NCI-H1417 treated with DMSO at 0.1 percent for 48 hours (cell line): ENCODE measurements at places on chromosomes 1 and 21.

- no peak for DNase-seq
These were observed 507.8 kb upstream of the USP24 start for GRCh38 chr1:55723001-55723400.

DNA sequence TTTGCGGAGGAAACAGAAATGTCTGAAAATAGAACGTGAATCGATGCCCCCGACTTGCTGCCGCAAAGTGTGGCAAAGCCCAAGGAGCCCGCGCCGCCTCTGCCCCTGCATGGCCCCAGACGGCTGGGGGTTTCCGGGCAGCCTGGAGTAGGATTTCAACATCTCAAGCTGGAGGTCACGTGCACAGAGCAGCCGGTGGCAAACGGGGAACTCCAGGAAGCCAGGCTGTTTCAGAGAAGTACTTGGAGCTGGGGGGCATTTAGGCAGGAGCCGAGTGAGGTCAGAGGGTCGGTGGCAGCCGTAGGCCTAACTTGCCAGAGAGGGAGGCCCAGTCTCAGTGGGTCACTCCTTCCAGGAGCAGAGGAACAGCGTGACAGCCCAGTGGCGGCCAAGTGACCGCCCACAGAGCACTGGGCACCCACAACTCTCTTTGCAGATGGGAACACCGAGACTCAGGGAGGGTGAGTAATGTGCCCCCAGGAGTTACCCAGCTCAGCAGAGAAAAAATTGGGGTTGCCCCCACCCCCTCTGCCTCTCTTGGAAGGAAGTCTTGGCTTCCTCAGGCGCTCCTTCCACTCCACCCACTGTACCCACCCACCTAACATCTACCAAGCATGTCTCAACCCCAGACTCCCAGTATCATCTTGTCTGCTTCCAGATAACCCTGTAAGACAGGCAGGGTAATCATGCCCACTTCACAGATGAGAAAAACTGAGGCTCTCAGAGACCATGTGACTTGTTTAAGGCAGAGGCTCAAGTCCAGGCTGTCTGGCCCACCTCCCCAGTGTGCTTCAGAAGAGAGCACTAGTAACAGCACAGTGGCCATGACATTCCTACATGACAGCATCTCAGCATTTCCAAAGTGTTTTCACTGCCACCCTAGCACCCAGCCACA is 179.4 kb downstream of the HIVEP3 start:
- DNase-seq = no peak

GRCh38 chr1:12745992-12746323 is at the start of gene CFAP107:
Gene CFAP107, plus strand, starts transcription at chr1:12746200. Its CDS starts 231 bp downstream, at chr1:12746431.
- DNase-seq = no peak

DNA sequence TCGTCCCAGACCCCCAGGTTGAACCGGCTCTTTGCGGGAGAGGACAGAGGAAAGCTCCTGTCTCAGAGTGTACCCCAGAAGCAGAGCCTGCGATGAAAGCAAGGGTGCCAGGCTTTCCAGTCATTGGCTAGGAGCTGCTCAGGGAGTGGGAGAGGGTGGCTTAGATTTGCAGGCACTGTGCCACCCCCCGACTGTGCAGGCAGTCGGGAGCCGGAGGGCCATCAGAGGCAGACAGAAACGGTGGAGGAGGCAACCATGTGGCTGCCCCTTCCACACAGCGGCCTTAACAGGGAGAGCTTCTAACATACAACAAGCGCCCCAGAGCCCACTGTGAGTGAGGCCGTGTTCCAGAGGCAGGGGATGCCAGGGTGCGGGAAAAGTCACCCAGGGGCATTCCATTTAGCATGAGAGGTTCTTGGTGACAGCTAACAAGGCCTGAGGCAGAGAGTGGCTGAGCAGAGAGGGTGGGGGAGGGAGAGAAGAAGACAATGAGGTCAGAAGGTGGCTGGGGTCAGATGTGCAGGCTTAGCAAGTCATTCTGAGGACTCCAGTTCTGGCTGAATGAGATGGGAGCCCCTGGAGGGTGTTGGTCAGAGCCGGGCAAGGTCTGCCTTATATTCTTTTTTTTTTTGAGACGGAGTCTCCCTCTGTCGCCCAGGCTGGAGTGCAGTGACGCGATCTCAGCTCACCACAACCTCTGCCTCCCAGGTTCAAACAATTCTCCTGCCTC is 9.5 kb upstream of the C1orf167 start:
- no peak for DNase-seq

DNA sequence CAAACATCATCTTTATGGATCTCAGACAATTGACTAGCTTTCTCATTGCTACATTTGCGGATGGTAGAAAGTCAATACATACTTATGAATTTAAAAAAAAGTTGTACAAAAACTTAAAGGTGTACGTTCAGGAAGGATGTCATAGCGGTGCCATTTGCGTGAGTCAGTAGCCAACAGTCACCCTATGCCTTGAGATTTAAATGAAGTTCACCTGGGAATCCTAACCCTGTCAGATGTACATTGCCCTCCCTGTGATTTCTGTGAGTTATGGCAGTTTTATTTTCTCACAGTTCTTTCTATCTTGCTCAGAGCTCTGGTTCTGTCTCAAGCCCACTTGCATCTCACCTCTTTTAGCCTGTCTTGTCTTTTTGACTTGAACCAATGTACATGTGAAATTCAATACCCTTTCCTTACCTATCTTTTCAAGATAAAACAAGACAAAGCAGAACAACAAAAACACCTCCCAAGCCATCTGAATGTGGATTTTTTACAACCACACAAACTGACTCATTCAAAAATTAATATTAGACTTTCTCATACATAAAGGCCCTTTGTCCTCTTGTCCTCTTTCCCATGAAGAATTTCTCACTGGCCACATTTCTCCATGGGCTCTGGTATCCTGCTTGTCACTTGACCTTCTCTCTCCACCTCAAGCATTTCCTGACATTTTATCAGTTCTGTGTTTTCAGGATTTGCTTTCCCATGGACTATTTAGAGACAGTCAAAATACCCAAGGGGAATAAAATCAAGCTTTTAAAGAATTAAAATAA is 25.3 kb upstream of the ZNF697 start:
- DNase-seq = no peak

GRCh38 chr1:184504040-184504954 is 117.5 kb downstream of the C1orf21 start:
- DNase-seq = peak; percentile 62

DNA sequence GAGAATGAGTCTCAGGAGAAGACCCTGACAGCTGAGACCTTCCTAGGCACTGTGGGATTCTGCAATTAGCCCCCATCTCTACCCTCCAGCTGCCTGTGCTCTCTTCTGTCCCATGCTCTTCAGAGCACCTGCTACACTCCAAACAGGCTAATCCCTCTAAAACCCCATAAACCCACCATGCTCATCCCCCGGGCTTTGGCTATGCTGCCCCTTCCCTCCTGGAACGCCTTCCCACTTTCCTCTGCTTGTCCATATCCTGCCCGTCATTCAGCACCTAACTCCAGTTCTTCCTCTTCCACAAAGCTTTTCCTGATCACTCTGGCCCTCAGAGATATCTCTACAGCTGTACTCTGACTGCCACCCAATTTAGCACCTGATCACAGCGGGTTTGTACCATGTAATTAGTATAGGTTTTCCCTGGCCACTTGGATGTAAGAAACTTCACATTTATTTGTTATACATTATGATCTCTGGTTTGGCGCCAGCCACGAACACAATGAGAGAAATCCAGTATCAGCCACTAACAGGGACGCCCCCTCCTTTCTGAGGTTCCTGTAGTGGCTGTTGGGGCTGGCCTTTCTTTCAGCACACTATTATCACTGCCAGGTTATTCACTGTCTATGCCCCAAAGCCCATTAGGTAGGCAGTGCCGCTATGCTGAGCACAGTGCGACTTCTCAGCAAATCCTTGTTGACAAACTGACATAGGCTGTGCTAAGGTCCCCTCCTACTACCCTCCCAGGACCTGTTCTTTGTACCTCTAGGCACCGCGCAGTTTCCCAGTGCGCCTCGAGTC is 45.1 kb downstream of the CDC7 start:
- no peak for DNase-seq

GRCh38 chr1:183051546-183051945 is 28.3 kb downstream of the LAMC1 start:
- no peak for DNase-seq

DNA sequence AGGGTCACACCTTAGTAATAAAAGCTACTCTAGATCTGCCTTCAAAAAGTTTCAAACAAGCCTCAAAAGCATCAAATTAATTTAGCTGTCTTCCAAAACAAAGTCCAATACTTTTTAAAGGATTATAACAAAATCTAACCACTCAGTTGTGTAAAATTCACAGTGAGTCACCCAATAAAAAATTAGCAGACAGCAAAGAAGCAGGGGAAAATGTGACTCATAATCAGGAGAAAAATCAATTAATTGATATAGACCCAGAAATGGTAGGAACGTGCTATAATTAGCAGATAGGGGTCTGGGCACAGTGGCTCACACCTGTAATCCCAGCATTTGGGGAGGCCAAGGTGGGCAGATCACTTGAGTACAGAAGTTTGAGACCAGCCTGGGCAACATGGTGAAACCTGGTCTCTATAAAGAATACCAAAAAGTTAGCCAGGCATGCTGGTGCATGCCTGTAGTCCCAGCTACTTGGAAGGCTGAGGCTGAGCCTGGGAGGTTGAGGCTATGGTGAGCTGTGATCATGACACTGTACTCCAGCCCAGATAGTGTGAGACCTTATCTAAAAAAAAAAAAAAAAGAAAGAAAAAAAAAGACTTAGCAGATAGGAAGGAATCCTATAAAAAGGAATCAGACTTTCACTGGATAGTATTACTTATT is 8.1 kb upstream of the MYOG start:
- DNase-seq = no peak

GRCh38 chr1:89523572-89524368 is 859 bp upstream of the LRRC8B start:
- DNase-seq = peak; percentile 54

DNA sequence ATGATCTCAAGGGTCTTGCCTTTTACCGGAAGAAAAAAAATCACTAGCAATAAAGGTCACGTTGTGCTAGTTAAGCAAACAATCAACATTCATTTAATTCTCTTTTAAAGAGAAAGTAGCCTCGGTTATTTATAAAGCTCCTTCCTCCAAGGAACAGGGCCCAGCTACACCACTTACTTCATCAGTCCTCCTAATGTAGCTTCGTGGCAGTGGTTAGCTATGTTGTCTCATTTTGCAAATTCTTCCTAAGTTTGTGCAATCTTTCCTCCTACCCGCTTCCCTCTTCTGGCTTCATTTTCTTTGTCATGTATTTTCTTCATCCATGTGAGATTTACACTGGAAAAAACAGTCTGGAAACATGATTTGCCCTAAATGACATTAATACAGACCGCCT is 554.2 kb downstream of the NUF2 start:
- DNase-seq = no peak

GRCh38 chr1:47917687-47918086 is 79.5 kb downstream of the TRABD2B start:
- no peak for DNase-seq

DNA sequence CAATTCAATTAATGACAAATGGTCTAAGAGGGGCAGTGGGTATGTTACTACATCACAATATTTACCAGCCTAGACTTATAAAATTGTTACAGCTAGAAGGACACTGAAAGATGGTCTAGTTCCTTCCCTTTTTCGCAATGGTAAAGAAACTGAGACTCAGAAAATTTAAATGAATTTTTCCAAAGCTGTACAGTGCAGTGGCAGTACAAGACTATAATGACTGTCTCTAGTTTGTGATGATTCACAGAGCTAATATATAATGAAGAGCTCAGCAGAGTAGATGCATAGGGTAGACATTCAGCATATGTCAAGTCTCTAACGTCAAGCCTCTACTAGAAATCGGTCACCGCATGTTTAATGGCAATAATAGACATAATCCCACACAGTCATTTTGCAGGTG is 4.6 kb downstream of the PLPP3 start:
- no peak for DNase-seq

GRCh38 chr21:37040212-37040611 is 32.7 kb downstream of the PIGP start:
- no peak for DNase-seq

DNA sequence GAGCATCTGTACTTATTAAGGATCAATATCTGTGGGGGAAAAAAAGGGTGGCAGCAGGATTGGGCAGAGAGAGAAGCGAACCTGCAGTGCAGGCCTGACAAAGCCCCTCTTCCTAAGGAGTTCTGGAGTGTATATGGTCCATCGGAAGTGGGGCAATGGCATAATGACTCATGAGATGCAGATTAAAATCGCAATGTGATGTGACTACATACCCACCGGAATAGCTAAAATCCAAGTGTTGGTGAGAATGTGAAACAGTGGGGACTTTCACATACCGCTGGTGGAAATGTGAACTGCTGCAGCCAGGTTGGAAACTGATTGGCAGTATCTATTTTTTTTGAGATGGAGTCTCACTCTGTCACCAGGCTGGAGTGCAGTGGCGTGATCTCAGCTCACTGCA is 8.2 kb upstream of the CREG1 start:
- DNase-seq = no peak

DNA sequence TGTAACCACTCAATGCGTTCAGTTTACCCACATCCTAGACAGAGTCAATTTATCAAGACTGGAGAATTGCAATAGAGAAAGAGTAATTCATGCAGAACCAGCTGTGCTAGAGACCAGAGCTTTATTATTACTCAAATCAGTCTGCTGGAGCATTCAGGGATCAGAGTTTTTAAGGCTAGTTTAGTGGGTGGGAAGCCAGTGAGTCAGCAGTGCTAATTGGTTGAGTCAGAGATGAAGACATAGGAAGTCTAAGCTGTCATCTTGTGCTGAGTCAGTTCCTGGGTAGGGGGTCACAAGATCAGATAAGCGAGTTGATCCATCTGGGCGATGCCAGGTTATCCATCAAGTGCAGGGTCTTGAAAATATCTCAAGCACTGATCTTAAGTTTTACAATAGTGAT is 499.6 kb downstream of the MRPL39 start:
- DNase-seq = no peak

DNA sequence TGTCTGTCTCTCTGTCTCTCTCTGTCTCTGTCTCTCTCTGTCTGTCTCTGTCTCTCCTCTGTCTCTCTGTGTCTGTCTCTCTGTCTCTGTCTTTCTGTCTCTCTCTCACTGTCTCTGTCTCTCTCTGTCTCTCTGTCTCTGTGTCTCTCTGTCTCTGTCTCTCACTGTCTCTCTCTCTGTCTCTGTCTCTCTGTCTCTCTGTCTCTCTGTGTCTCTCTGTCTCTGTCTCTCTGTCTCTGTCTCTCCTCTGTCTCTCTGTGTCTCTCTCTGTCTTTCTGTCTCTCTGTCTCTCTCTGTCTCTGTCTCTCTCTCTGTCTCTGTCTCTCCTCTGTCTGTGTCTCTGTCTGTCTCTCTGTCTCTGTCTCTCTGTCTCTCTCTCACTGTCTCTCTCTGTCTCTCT is 873 bp upstream of the COL6A1 start:
- DNase-seq = no peak

GRCh38 chr1:10606064-10606463 is 131.3 kb downstream of the PEX14 start:
- DNase-seq = no peak
